ENCODE measurements at places on chromosomes 7 and 10.
A peak's percentile ranks its signal among the peaks of the same experiment; 100 is the strongest.

DNA sequence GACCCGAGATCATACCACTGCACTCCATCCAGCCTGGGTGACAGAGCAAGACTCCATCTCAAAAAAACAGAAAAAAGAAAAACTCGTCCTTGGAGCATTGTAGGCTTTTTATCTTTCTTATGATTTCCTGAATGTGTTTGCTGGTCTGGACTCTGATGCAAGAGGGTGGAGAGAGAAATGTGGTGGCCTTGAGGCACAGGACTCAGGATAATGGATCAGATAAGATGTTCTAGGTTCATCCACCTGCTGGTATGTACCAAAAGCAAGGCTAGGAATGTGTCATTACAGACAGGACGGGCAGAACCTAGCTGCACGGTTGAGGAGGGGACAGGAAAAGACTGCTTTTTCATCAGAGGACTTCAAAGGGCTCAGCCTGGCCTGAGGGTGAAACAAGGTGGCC, 33.5 kb downstream of the GCC1 start:
- no peak for DNase-seq

GRCh38 chr7:134289423-134289822, 27.3 kb downstream of the SLC35B4 start:
- no peak for DNase-seq

GRCh38 chr10:120051671-120052070, 159.1 kb downstream of the SEC23IP start:
- no peak for DNase-seq

DNA sequence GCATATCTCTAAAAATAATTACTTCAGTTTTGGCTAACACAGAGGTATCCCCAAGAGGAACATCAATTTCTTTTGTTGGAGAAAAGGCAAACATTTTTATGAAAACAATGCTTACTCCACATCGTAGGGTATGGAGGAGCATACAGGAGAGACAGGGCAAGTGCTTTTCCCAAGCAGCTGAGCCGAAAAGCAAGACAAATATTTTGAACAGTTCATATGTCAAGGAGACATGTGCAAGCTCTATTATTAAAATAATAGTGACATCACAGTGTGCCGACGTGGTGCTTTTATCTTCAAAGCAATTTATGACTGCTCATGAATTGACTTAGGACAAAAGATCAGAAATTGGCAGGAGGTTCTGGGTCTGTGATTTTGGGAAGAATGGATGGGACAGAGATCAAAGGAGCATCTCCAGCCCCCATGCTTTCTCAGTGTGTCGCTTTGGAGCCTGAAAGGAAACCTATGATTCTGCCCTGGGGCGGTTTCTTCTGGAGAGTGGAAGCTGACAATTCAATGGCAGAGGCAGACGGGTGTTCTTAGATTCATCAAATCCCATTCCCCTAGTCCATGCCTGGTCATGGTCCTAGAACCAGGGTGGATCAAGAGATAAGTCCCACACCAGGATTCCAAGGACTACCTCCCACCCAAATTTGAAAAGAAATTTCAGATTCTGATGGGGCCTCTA, 97.1 kb downstream of the JCAD start:
- no peak for DNase-seq

- no peak for DNase-seq
These were observed 79.0 kb downstream of the PRR15 start for GRCh38 chr7:29642494-29643155.

DNA sequence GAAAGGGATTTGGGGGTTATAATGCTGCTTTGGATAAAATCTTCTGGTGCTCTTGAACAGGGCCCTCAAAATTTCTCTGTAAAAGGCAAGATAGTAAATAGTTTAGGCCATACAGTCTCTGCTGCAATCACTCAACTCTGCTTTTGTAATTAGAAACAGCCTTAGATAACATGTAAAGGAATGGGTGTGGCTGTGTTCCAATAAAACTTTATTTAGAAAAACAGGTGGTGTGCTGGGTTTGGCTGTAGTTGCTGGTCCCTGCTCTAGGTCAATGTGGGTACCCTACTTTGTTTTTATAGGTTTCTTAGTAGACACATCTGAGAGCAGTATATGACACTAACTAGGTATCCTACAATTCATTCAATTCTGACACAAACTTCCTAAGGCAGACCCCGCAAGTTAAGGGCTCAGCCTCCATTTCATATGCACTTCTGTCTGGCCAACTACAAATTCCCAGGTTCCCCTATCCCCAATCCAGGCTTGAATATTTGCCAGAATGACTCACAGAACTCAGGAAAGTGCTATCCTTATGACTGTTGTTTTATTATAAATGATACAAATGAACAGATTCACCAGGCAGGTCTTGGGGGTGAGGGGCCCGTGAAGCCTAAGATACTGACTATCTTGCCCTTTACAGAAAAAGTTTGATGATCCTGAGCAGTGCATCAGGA, 349.9 kb downstream of the RPS24 start:
- DNase-seq, result no peak

DNA sequence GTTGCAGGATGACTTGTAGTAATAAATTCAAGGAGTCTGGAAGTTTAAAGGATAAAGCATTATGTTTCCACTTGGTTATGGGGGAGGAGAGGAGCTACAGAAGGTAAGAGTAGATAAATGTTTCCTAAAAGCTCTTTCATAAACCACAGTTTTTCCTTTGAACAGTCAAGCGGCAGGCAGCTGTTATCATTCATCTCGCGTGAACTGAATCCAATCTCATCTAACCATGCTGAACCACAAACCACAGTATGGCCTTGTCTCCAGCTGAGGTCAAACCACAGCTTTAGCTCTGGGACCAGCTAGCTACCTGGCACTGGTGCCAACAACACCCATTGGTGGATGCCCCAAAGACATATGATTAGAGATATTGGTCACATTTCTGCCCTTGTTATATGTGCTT, 63.3 kb downstream of the NOC3L start:
- peak; percentile 20 for DNase-seq

- DNase-seq, result no peak
These were observed 127.2 kb downstream of the PPP1R17 start for GRCh38 chr7:31814187-31814586.

- no peak for DNase-seq
These were observed 177.8 kb downstream of the NSUN6 start for GRCh38 chr10:18473424-18474117.

GRCh38 chr7:143417734-143418383, 9.2 kb upstream of the EPHA1 start:
- DNase-seq, result no peak

DNA sequence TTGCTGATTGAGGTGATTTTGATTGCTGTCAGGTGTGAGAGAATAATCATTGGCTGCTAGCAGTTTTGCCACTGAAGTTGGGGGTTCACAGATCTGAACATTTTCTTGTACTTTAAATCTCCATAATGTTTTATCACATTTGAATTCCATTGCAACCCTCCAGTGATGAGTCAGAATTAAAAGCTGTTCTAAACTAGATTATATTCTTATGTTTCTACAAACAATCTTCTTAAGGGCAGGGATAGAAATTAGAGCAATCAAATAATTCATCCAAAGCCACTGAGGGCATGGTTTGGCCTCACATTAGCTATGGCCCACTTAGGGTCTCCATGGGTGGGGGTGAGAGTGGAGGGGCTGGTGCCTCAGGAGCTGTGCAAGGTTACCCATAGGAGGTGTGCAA, 53.0 kb upstream of the RPA3 start:
- no peak for DNase-seq

- DNase-seq, result no peak
These were observed 49.0 kb upstream of the VIPR2 start for GRCh38 chr7:159193543-159194090.

GRCh38 chr10:71810048-71810750, 36.9 kb upstream of the VSIR start:
- no peak for DNase-seq

DNA sequence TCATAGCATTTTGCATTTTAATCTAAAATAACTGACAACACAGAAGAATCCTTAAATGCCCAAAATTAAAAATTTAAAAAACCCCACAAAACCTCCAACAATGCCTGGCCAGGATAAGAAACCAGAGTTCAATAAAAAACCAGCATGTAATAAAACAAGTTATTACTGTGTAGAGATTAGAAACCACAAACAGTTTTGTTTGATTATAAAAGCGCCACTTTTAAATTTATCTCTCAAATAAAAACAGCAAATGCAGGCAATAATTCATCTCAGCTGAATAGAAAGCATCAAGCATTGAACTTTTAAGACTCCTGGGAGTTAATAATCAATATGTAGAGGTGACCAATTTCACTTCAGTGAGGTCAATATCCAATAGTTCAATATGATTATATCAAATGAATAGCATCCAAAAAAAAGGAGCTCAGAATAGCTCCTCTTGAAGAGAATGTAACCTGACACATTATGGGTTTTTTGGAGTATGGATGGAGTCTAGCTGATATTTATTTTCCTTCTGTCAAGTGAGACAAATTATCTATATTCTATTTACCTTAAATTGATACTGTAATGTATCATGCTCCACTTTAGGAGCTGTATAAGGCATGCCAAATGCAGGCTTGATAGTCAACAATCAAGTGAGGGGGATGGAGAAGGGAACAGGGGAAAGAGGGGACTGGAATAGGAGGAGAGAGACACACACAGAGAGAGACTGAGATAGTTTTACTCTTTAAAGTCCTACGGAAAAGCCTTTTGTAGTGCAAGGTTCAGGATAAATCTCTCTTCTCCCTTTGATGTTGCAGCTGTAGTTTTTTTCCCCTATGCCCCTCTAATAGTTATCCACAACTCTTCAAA, 130.9 kb downstream of the RSU1 start:
- DNase-seq, result no peak

- DNase-seq, result no peak
These were observed 288.3 kb upstream of the MKLN1 start for GRCh38 chr7:131039355-131039762.

- no peak for DNase-seq
These were observed 25.4 kb downstream of the LCOR start for GRCh38 chr10:96857301-96858012.

DNA sequence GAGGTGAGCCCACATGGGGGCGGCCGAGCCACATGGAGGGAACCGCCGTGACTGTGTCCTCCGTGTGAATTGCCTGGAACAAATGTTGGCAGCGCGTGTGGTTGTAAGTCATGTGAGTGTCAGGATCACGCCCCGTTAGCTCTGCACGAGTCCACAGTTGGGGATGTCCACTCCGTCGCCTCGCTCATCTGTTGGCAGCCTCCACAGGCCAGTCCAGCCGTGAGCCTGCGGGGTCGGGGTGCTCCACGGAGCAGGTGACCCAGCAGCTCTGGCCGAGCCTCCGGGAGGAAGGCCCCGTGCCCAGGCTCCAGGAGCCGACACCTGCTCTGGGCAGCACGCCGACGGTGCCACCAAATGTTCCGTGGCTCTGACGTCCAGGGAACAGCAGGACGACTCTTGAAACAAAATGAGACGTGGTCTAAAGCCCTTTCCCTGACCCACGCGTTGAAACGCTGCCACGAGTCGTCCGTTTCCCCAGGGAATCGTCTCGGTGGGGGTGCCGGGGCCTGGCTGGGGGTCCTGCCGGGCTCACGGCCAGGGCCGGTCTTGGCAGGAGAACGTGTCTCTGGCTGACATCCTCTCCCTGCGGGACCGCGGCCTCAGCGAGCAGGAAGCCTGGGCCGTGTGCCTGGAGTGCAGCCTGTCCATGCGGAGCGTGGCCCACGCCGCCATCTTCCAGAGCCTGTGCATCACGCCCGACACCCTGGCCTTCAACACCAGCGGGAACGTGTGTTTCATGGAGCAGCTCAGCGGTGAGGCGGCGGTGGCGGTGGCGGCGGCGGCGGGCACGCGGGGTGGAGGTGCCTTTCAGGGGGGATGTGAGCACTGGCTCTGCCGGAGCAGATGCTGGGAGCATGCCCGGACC, 7.0 kb downstream of the KNDC1 start:
- DNase-seq, result no peak

DNA sequence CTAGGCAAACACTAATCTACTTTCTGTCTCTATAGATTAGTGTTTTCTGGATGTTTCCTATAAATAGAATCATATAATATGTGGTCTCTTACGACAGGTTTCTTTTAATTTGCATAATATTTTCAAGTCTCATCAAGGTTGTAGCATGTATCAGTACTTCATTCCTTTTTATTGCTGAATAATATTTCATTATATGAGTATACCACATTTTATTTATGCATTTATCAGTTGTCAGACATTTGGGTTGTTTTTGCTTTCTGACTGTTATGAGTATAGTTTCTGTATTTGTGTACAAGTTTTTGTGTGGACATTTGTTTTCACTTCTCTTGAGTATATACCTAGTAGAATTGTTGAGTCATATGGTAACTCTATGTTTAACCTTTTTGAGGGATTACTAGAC, 48.2 kb downstream of the SHOC2 start:
- DNase-seq, result no peak

DNA sequence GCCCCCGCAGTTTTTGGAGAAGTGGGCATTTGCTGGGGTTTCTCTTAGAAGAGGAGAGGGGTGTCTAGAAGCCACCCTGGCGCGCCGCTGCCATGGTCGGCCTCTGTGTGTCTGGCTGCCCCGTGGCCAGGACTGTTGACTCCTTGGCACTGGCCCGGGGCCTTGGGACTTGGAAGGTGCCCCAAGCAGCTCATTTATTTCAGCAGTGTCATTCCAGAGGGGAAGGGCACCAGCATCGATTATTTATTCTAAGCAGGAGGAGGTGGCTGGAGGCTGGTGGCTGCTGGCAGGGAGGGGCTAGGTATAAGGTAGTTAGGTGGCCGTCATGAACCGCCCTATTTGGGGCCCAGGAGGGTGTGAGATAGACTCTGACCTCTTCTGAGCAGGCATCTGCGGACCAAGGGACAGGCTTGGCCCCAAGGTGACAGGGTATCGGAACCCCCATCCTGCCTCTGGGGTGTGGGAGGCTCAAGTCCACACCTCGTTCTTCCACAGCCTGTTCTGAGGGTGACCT, 1.6 kb downstream of the GTF2IRD1 start:
- no peak for DNase-seq

- DNase-seq, result no peak
These were observed 13.6 kb upstream of the GPNMB start for GRCh38 chr7:23232966-23233365.

- DNase-seq, result no peak
These were observed 15.8 kb downstream of the TSPAN12 start for GRCh38 chr7:120842121-120842621.

GRCh38 chr7:114830952-114831351, 90.9 kb upstream of the MDFIC start:
- DNase-seq, result no peak

GRCh38 chr10:13528123-13528874, 515 bp downstream of the BEND7 start:
- DNase-seq, result no peak

DNA sequence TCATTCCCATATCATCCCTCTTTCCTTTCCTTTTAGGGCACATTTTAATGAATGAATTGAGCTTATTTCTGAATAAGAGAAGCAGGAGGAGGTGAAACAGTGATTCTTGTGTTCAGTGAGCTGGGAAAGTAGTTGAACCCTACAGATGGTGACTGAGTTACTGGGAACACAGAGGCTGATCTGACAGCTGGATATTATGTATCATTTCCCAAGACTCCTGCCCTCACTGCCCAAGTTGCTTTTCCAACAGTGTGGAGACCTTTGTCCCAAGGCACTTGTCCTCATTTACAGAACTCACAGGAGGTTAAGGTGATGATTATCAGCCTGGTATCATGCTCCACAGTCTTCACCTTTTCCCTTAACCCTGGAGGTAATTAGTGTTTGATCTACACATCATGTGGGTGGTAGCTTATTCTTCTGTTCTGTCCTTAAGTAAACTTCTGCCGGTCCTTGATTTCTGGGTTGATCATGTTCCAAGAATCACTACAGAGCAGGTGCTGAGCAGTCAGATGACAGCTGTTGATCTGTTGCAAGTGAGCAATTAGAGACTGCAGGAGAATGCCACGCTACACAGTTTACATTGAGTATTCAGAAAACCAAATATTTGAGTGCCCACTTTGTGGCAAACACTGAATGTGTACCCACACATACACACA, 2.6 kb downstream of the PRLHR start:
- DNase-seq, result no peak
